ENCODE measurements at places on chromosomes 4 and X.

DNA sequence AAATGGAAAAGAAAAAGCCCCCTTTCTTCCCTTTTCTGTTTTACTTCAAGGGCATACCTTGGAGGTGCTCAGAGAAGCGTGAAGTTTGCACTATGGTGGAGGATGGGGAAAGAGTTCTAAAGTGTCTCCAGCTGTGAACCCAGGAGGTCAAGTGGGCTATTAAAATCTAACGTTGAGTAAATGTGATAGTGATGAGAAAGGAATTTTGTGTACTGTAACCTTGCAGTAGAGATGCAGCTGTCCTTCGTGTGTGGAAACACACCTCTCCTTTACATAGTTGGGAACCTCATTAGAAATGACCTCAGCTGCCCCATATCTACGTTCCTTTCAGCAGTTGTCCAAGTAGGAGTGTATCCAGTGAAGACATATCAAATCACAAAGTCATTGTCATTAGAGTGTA lies 26.5 kb downstream of the ADH5 start:
- no peak for DNase-seq

GRCh38 chr4:80187677-80188076 lies 9.6 kb upstream of the PRDM8 start:
- no peak for DNase-seq

- no peak for DNase-seq
These were observed 550.0 kb downstream of the STPG2 start for GRCh38 chr4:97593248-97593647.

DNA sequence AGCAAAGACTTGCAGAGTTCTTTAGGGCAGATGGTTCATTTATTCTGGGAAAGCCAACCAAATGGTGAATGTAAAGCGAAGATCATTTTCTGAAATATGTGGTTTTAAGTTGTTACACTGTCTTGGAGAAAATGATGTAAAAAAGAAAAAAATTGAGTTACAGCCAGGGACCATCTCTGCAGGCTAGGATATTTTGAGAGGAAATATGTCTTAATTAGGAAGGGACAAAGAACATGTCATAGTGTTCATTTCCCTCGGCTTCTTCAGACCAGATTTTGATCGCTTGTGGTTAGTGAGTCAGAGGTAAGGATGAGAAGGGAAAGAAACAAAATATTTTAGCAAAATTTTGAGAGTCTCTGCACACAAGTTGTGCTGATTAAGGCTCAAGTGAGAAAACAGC lies 59.0 kb upstream of the C1QTNF7 start:
- peak; percentile 95 for DNase-seq

- DNase-seq, result no peak
These were observed 67.8 kb downstream of the TAPT1 start for GRCh38 chr4:16158504-16158852.

- peak; percentile 14 for DNase-seq
These were observed 201.9 kb upstream of the BOD1L1 start for GRCh38 chr4:13829457-13829856.

- DNase-seq, result peak; percentile 45
These were observed 33.4 kb upstream of the PHKA2 start for GRCh38 chrX:19017271-19017670.

- DNase-seq, result no peak
These were observed 264.6 kb upstream of the HAND2 start for GRCh38 chr4:173794662-173795061.

- no peak for DNase-seq
These were observed 2.9 kb downstream of the TMEM129 start for GRCh38 chr4:1718095-1718850.

DNA sequence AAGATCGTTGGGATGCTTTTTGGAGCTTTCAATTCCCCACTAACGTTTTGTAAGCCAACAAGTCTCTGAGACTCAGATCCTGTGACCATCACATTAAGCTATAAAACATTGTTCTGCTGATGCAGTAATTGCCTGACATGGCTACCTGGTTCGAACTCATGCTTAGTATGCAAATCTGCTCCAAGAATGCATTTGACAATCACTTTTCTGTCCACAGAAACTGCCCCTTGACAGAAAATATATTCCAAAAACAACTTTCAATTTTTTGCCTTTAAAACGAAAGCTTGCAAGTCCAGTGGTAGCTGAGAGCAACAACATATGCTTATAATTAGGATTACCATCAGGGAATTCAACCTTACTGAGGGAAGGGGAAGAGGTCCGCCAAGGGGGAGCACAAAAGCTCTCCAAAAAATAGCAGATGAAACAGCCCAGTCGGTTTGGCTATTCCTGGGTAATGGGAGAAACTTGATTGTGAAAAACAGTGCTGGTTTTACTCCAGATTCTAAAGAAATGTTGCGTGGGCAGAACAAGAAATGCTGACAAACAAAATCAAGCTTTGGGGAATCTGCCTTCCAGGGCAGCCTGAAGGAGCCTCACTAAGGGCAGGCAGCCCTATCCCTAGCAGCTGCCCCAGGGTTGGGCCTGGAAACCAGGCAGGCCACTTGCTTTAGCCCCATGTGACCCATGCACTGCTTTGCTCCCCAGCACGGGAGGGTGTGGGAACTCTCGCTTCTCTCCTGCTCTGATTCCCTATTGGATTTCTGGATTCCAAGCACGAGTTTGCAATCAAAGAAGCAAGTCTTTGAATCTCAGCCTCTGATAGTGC lies 160.7 kb upstream of the LDB2 start:
- DNase-seq, result peak; percentile 70

DNA sequence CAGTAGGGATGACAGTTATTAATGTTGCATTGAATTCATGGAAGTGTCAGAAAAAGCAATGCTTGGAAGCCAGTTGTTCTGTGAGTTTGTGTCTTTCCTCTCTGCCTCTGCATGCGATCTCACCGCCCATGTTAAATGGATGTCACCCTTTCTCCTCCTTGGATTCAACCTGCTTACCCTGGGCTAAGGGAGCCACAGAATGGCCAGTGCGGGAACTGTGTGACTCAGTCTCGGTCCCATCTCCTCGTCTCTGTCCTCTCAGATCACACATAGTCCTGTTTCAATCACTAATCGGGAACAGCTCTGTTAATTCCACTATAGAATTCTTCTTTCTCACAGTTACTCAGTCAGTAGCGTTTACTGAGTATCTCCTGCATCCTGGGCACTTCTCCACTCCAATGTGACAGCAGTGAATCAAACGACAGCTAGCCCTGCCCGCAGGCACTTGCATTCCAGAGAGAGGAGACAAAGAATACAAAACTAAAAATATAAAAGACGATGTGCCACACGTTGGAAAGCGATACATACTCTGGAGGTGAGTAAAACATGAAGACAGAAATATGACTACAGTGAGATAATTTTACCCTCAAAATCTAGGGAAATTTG lies 53.6 kb upstream of the TLR3 start:
- peak; percentile 21 for DNase-seq

DNA sequence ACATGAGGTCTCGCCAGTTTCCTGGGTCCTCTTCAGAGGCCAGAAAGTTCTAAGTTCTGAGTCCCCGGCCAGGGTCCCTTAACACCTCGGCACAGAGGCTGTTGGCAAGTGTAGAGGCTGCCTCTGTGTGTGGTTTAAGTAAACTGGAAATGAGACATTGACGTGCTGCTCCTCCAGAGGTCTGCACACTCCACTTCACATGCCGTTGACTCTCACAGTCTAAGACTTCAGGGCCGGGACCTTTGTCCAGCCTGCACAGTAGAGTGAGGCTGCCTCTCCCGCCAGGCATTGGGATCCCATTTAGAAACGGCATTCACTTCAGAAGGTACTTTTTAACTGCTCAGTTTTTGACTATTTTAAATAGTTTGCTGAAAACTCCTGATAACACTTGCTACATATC lies 10.6 kb upstream of the TADA2B start:
- no peak for DNase-seq

DNA sequence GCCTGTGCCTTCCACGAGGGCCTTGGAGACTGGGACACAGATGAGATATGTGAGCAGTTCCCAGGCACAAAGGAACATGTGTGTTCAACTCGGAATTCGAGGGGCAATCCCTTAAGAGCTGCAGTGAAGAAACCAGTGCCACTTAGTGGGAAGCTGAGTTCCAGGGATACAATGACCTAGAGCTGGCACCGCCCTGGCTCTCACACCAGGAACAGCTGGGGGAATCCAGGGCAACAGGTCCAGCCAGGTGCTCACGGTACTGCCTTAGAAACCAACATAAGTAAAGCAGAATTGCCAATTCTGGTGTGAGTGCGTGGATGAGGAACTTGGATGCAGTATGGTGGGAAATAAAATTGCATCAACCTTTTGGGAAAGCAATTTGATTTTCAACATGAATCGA lies 122.9 kb downstream of the AFAP1 start:
- no peak for DNase-seq

DNA sequence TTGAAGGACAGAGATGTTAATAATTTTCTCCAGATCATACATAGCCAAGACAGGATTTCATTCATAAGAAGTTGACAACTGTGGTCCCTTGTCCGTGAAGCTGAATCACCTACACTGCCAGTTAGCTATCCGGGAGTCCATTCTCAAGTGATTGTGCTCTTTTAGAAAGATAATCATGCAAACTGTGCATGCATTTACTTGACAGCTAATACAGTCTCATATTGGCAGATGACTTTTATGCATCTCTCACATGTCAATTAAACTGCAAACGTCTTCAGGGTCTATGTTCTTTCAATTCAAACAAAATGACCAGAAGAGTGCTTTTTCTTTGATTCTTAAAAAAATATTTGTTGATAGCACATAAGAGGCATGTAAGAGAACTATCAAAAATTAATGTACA lies 1572.9 kb downstream of the C4orf33 start:
- no peak for DNase-seq

DNA sequence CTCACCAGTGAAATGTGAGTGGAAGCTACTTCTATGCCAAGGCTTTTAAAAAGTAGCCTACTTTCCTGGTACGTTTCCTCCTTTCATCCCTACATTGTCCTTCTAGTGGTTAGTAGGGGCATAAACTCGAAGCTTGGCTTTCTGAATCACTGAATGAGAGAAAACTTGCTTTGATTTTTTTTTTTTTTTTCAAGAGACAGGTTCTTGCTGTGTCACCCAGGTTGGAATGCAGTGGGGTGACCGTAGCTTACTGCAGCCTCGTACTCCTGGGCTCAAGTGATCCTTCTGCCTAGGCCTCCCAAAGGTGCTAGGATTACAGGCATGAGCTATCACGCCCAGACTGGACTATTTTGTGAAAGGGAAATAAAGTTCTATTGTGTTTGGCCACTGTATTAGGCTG lies 89.1 kb upstream of the IGFBP7 start:
- no peak for DNase-seq

DNA sequence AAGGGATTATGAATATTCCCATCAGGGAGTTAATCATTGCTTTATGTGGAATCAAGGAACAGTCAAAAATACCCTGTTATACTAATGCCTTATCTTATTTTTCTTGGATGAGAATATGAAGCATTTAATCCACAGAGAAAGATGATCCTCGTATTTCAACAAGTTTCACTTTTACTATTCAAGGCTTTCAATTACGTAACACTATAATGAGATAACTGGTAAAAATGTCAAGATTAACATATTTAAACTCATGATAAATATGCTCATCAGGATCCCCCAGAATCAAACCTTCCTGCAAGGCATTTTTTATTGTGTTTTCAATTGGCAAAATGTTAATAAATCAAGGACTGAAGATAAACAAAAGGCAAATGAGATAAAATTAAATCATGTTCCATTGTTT lies 5.1 kb downstream of the ZXDA start:
- no peak for DNase-seq

DNA sequence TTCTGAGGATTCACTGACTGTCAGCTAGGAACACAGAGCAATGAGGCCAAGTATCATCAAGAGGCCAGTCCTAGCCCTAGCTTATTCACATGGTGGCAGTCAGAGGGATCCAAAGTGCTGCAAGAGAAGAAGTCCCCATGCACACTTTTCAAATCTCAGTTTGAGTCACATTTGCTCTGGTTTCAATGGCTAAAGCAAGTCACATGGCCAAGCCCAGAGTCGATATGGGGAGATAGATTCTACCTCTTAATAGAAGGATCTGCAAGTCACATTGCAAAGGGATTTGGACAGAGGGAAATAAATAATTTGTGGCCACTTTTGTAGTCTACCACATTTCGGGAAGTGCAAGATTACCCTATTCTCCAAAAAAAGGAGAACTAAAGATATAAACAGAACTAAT lies 3.7 kb upstream of the LCORL start:
- no peak for DNase-seq
